Esophagus squamous epithelium (tissue), 5 donors: ENCODE measurements at places on chromosomes 16 and 17.

DNA sequence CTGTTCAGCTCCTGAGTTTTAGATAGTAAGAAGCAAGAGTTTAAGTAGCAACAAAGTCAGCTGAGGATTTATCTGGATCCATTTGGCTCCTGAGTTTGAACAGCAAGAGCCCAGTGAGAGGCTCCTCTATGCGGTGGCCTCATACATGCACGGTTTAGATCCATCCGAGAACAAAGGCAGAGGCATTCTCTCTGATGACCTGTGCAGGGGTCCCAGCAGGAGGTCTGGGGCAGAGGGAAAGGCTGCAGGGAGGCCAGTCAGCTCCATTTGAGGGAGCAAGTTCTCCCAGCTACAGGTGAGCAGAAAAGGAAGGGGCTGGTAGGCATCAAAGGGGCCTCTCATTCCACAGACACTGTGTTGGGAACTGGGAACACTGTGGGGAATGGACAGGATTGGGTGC is 16.5 kb downstream of the PITPNM3 start:
- DNase-seq, result no peak

DNA sequence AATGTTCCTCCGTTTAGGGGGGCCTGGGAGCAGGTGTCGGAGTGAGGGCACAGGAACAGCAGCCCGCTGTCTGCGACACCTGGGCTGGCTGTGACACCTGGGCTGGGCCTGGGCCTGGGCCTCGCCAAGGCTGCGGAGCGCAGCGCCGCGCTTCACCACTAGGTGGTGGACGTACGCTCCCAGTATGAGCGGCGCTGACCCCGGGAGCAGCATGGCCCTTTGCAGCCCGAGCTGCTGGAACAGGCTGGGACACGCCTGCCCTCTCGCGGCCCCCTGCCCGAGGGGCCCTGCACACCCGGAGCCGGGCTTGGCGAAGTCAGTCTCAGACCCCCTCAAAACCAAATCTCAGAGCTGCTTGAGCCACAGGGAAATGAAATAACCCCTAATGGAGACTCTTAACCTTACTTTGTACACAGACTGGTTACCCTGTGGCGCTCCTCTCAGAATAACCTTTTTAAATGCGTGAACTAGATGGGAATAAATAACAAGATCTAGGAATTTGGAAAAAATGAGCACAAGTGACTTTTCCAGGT is 38.6 kb upstream of the FA2H start:
- no peak for DNase-seq

- DNase-seq, result no peak
Observed at GRCh38 chr16:80263181-80263823, 277.5 kb upstream of the DYNLRB2 start.

DNA sequence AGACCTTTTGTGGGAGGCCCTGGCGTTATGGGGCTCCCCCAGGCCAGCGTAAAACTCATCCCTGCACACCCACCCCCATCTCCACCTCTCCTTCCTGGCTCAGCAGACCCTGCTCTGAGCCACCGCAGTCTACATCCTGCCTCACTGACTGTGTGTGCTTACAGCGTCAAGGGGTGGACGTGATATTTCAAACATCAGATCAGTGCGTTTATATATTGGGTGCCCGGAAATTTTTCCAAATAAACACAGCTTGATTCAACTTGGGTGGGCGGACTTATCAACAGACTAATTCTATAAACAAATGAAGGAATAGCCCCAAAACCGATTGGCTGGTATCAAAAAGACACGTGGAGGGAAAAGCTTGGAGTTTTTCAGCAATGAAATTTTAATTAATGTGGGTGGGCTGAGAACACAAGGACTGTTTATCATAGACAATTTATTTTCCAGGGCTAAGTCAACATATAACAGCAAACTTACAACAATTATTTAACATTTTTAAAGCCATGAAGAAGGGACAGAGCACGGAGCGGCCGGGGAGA is at the start of gene FOXL1:
Gene FOXL1, plus strand, starts transcription at position 489 of the 539 bp plus-strand sequence. CDS start 175 bp downstream, outside the sequence.
- no peak for DNase-seq

- no peak for DNase-seq
Observed at GRCh38 chr16:65069065-65069464, 52.8 kb downstream of the CDH11 start.

DNA sequence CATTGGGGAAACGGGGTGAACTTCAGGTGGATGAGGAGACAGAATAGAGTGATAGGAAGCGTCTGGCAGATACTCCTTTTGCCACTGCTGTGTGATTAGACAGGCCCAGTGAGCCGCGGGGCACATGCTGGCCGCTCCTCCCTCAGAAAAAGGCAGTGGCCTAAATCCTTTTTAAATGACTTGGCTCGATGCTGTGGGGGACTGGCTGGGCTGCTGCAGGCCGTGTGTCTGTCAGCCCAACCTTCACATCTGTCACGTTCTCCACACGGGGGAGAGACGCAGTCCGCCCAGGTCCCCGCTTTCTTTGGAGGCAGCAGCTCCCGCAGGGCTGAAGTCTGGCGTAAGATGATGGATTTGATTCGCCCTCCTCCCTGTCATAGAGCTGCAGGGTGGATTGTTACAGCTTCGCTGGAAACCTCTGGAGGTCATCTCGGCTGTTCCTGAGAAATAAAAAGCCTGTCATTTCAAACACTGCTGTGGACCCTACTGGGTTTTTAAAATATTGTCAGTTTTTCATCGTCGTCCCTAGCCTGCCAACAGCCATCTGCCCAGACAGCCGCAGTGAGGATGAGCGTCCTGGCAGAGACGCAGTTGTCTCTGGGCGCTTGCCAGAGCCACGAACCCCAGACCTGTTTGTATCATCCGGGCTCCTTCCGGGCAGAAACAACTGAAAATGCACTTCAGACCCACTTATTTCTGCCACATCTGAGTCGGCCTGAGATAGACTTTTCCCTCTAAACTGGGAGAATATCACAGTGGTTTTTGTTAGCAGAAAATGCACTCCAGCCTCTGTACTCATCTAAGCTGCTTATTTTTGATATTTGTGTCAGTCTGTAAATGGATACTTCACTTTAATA is 7.0 kb upstream of the TMEM235 start:
- DNase-seq, result no peak

- DNase-seq, result no peak
Observed at GRCh38 chr17:77098884-77099545, 41.8 kb upstream of the SEC14L1 start.

- DNase-seq, result no peak
Observed at GRCh38 chr16:61471023-61471422, 565.2 kb downstream of the CDH8 start.

GRCh38 chr16:11759997-11760396 is 17.3 kb upstream of the TXNDC11 start:
- DNase-seq, result no peak

DNA sequence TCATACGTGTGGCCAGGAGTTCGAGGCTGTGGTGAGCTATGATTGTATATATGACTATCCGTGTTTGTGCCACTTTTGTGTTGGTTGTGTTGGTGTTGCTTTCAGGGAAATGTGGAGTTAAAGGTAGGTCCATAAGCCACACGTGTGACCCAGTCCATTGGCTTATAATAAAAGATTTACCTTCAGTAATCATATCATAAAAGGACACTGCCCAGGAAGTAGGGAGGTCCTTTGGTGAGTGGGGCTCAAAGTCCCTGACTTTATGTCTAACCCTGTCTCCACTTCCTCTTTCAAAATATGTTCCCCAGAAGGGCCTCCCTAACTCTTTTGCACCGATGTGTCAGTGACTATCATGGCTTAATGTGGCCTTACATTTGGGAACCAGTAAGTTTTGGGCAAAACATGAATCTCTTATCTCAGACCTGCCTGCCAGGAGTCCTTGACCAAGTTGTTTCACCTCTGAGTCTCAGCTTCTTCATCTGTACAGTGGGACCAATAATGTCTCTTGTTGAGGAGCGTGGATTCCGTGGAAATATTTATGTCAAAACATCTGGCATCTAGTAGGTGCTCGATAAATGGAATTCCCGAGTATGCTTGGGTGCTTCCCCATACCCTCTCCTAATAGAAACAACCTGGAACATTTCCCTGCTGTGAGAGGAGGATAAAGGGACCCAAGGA is 4.8 kb downstream of the TNP2 start:
- no peak for DNase-seq

DNA sequence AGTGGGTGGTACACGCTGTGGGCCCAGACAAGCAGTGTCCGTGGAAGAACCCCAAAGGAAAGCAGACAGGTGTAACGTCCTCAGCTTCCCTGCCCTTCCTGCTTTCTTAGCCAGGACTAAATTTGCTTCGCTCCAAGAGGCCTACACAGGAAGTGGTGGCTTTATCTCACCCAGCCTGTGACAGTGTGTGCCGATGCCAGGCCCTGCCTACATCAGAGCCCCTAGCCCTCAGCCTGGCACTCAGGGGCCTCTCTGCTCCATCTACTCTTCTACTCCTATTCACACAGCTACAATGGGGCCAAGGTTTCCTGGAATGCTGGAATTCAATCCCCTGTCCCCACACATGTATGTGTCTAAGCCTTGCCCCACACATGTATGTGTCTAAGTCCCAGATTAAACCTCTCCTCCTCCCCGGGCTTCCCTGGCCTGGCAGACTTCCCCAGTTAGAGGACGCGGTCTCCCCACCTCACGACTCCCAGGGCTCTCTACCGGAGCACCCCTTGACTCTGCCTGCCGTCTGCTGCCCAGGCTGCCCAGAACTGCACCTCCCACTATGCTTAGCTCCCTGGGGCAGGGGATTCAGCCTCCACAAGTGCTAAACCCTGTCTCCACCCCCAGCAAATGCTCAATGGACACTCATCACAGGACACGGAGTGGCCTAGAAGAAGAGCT is 8.2 kb downstream of the PGAP3 start:
- no peak for DNase-seq

DNA sequence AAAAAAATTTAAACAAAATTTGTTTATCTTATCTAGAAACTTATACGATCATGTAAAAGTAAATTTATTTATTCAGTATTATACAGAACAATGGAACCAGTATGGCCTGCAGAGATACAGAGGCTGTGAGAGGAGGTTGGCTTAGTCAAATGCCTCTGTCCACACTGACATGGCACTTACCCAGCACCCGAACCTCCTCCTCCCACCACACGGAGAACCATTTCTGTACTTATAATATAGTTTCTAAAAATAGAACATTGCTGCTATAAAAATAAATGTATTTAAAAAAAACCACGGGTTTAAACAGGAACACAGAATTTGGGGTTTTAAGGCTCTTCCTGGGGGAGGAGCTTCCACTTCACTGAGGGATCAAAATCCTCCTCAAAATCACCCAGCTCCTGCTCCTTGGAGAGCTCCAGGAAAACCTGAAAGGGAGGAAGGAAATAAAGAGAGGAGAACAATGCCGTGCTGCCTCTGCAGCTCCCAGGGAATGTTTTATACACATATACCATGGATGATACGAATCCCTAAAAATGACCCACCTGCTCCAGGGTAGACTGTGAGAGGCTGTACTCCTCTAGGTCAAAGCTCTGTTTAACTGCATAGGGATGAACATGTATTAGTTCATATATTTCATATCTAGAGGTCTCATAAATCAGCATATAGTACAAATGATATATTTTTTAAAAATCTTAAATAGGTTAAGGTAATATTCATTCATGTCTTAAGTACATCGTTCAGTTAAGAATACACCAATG is 87.3 kb downstream of the ABCA8 start:
- no peak for DNase-seq

DNA sequence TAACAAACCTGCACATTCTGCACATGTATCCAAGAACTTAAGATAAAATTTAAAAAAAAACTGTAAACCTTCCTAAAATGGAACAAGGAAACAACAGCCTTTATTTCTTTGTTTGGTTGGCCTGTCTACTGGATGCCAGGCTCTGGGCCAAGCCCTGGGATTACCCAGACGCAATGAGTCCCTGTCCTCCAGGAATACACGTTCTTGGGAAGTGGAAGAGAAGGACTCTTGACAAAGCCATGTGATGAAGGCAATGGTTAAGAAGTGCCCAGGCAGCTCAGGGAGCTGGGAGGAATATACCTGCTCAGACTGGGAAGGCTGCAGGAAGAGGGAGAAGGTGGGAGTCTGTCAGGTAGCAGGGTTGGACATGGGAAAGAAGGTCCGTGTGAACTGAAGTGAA is 115.4 kb downstream of the AXIN2 start:
- no peak for DNase-seq

DNA sequence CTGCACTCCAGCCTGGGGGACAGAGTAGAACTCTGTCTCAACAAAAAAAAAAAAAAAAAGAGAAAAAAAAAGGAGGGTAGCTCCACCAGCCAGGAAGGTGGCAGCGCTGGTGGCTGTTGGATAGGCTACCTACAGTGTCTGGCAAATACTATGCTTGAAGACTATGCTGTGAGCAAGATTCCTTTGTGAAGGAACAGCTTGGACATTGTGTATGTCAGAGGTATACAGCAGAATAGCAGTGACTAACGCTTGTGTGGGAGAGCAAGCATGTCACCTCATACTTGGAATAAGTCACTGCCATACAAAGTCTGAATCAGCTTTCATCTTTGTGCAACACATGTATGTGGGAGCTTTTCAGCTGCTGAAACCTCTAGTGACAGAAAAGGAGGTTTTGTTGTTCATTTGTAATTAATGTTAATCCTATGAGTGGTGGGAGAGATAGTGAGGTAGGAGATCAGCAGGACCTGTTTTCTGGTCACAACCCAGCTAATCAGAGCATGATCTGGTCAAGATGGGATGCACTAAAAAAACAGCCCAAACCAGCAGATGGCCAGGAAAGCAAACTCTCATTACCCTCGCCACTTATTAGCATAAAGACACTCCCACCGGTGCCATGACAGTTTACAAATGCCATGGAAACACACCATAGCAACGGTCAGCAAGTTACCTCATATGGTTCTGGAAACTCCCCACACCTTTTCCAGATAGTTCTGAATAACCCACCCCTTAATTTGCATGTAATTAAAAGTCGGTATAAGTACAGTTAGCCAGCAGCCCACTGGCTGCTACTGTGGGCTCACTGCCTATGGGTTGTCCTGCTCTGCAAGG is 6.8 kb upstream of the ITGAD start:
- DNase-seq, result no peak

DNA sequence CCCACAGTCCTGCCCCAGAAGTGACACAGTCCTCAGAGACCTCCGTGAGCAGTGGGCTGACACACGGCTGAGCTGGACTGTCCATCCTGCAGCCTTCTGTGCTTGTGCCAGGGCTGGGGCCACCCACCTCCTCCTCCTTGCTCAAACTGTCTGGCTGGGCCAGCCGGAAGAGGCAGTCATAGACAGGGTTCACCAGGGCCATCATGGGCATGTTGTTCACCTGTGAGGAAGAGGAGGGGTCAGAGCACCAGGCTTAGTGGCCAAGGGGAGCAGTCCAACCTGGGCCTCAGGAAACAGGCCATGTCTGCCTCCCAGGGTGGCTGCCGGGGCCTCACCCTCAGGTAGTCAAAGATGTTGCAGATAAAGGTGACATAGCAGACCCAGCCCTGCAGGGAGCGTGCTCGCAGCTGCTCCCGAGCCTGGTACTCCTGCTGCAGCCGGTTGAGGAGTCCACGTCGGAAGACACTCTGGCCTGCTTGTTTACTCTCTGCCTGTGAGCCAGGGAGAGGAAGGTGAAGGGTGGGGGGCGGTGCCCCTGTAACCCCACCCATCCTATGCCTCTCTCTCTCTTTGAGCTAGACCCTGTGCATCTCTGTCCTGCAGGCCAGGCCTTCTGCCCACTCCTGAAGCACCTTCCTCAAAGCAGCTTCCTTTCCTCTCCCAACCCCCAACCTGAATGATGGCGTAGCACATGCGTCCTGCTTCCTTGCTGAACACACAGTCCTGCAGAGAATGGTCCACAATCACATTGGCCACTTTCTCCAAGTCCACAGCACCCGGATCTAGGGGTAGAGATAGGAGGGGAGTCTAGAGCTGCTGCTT is 3.4 kb downstream of the MIF4GD start:
- no peak for DNase-seq

GRCh38 chr17:43118679-43119615 is 6.2 kb downstream of the BRCA1 start:
- no peak for DNase-seq
